COR-L47 (cell line): ENCODE measurements at places on chromosomes 2 and 18.

GRCh38 chr18:63407734-63408133, 14.5 kb downstream of the VPS4B start:
- no peak for DNase-seq

- no peak for DNase-seq
These were observed 490.4 kb upstream of the ID2 start for GRCh38 chr2:8191427-8191826.

DNA sequence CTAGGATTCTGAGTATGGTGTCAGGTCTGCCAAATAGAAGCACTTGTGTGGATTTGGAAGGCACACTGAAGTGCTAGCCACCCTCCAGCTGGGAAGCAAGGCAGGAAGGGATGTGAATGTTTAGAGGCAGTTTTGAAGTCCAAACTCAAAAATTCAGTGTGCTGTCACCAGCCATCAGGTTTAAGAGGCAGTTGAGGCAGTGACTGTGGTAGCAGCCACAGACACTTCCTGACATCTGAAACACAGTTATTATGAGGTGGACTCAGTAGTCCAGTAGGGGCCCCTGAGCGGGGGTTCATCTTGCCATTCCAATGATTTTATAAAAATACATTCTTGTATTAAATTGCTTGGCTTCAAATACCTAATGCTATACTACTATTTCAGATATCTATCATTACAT, 13.4 kb upstream of the DOCK10 start:
- no peak for DNase-seq

GRCh38 chr18:45967007-45967706, at the start of gene EPG5:
Gene EPG5 (minus strand): TSS chr18:45967329. CDS start chr18:45967239, 90 bp downstream.
- DNase-seq: peak; percentile 97

- no peak for DNase-seq
These were observed 38.4 kb upstream of the ZSWIM2 start for GRCh38 chr2:186887107-186888090.

GRCh38 chr2:158998551-158999248, 30.3 kb downstream of the TANC1 start:
- peak; percentile 35 for DNase-seq
